Tracheal epithelial cell (primary cell): ENCODE measurements at places on chromosomes 4 and X. TPM values are rescaled to one million over a fixed set of nuclear protein-coding genes. Genes with fewer than 3 reads are reported as not detected.

Gene DMRTC1
- total RNA-seq = not detected in 2 replicates

Gene ABCE1
- 242 and 250 TPM in 2 replicates for total RNA-seq

Gene F11
- not detected in 2 replicates for total RNA-seq

Gene GAGE1
- not detected in 2 replicates for total RNA-seq

Gene HPGD
- total RNA-seq = 1.9 and 4.3 TPM in 2 replicates

Gene CLNK
- not detected in 2 replicates for total RNA-seq

Gene PLXNB3
- total RNA-seq = 6.3 and 9.8 TPM in 2 replicates

Gene SMARCA1
- 13.0 and 34.7 TPM in 2 replicates for total RNA-seq
